ENCODE measurements at places on chromosomes 12 and 14. TPM values are rescaled to one million over a fixed set of nuclear protein-coding genes. Genes with fewer than 3 reads are reported as not detected.

- H3K36me3 ChIP-seq, result no peaks in the 10 kb centered on the region
- peak; percentile 77 for DNase-seq
- no peaks in the 10 kb centered on the region for H3K27me3 ChIP-seq
- peak overlapping the region; percentile 15 for H3K4me3 ChIP-seq
- peak overlapping the region; percentile 36 for H3K27ac ChIP-seq
- H3K4me1 ChIP-seq, result peaks cover 34% of the 10 kb centered on the region
These were observed 318.2 kb downstream of the NUAK1 start for GRCh38 chr12:105820429-105821125.

DNA sequence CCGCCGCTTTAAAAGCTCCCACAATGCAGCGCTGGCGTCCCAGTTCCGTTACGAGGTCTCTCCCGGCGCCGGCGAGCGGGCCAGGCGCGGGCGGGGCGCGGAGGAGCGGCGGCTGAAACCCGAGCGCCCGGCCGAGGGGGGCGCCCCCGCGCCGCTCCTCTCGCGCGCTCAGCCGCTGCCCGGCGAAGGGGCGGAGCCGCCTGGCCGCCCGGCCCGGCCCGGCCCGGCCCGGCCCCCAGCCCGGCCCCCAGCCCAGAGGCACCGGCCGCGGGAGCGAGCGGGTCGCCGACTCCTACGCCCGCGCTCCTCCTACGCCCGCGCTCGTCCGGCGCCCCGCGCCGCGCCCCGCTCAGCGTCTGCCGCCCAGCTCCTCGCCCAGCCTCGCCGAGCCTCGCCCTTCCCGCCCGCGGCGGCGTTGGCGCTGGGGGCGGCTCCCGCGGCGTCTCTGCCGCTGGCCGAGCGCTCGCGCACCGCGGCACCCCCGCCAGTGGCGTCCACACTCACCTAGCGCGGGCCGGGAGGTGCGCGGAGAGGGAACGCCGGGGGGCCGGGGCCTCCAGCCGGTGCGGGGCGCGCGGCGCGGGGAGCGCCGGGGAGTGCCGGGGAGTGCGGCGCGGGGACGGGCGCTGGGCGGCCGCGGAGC, at the start of gene RASSF8:
Gene RASSF8, plus strand, starts transcription at position 255 of the 643 bp plus-strand sequence. CDS start 96,662 bp downstream, outside the sequence.
- H3K27ac ChIP-seq, result peak within 1 kb of the TSS; percentile 99
- peak; percentile 93 for DNase-seq
- peaks cover 37% of the 10 kb centered on the region for H3K4me1 ChIP-seq
- no peaks in the 10 kb centered on the region for H3K27me3 ChIP-seq
- H3K4me3 ChIP-seq, result peak within 1 kb of the TSS; percentile 96

DNA sequence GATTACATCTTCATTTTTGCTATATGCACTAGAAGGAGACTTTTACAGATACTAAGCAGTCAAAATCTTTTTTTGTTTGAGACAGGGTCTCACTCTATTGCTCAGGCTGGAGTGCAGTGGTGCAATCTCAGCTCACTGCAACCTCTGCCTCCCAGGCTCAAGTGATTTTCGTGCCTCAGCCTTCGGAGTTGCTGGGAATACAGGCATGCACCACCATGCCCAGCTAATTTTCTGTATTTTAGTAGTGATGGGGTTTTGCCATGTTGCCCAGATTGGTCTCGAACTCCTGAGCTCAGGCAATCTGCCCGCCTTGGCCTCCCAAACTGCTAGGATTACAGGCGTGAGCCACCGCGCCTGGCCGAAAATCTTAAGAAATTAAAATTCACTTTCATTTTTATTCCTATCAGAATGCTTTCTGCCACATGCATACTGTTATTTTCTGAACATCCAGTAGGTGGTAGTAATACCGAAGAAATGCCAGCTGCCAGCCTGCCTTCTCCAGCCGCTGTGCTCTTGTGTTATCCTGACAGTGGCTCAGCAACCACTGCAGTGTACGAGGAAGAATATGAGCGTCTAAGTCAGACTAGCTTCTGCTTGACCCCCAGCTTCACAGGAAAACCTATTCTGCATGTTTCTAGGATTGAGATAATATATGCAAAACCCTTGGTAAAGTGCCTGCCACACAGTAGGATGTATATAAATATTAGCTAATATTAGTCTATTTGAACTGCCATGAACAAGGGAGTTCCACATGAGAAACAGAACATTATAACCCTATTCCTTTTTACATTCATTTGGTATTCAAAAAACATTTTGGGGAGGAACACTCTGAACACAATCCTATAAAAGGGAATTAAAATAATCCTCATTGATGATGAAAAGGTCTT, 54.2 kb downstream of the RPAP3 start:
- no peaks in the 10 kb centered on the region for H3K36me3 ChIP-seq
- DNase-seq, result peak; percentile 89
- no peak overlapping the region for H3K27ac ChIP-seq
- no peaks in the 10 kb centered on the region for H3K27me3 ChIP-seq
- H3K4me3 ChIP-seq, result peak overlapping the region; percentile 54

- DNase-seq, result peak; percentile 90
- H3K36me3 ChIP-seq, result no peaks in the 10 kb centered on the region
- peaks cover 28% of the 10 kb centered on the region for H3K4me1 ChIP-seq
- peak overlapping the region; percentile 57 for H3K4me3 ChIP-seq
- H3K27me3 ChIP-seq, result no peaks in the 10 kb centered on the region
These were observed 255.0 kb downstream of the NAV3 start for GRCh38 chr12:78085542-78086182.

Gene VRTN
- not detected for polyA plus RNA-seq

GRCh38 chr12:116628989-116629388, 69.8 kb downstream of the MAP1LC3B2 start:
- no peak overlapping the region for H3K4me3 ChIP-seq
- no peaks in the 10 kb centered on the region for H3K36me3 ChIP-seq
- no peaks in the 10 kb centered on the region for H3K4me1 ChIP-seq
- H3K27me3 ChIP-seq, result peaks cover 14% of the 10 kb centered on the region

DNA sequence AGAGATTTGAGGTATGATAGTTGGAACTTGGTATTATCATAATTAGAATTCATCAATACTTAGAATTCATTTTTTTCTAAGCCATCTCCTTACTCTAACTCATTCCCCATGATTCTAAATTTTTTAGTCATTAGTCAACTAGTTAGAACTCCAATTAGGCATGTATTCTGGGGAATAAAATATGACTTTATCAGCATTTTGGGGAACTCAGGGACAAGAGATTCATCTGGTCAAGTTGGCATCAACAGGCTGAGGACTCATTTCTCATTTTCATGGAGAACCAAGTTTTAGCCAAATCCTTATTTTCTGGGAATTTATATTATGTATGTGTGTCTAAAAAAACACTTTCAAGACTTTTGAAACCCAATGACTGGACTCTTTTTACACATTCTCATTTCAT, 29.2 kb downstream of the DIP2B start:
- no peaks in the 10 kb centered on the region for H3K36me3 ChIP-seq
- peaks cover 48% of the 10 kb centered on the region for H3K4me1 ChIP-seq
- DNase-seq, result peak; percentile 51

Gene ANG
- polyA plus RNA-seq, result 11.9 TPM

Gene MYRFL
- polyA plus RNA-seq, result not detected

DNA sequence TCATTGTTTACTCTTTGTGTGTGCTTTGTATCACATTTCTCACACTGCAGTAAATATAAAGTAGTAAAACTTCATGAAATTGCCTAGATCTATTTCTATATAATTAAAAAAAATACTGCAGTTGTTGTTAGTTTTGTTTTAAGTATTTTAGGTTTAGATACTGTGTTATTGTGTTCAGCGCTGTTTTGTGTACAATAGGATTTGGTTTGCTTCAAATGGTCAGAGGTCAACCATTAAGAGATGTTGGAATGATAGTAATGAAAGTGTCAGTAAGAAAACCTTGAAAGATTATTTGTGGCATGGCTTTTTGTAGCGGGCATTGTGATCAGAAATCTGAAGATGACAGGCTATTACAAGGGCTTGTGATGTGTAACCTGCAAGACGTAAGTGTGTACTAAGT, 67.9 kb downstream of the RAD51B start:
- no peak for DNase-seq
- no peak overlapping the region for H3K4me3 ChIP-seq
- no peaks in the 10 kb centered on the region for H3K4me1 ChIP-seq
- no peaks in the 10 kb centered on the region for H3K36me3 ChIP-seq

GRCh38 chr12:62731055-62731820, 203.7 kb downstream of the PPM1H start:
- H3K4me3 ChIP-seq, result peak overlapping the region; percentile 56
- H3K4me1 ChIP-seq, result peaks cover 62% of the 10 kb centered on the region
- DNase-seq, result peak; percentile 83
- no peaks in the 10 kb centered on the region for H3K36me3 ChIP-seq
- peak overlapping the region; percentile 98 for H3K27ac ChIP-seq
